Urinary bladder (tissue), 4 donors: ENCODE measurements at places on chromosomes 1 and 21. TPM values are rescaled to one million over a fixed set of nuclear protein-coding genes. Genes with fewer than 3 reads are reported as not detected.

DNA sequence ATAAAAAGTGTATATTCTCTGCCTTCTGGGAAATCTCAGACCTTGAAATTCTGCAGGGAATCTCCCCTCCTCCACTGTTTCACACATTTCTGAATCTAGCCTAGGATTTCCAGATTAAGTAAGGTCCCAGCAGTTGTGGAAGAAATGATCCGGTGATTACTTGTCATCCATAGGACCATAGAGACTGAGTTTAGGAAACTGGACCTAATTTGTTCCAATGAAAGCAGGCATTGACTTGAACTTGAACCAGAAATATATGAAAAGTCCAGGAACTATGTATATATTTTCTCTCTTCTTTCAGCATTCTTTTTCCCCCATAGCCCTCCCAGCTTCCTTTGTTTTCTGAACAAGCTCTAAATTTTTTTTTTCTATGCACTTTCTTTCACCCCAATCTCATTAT lies 149.5 kb upstream of the SPAG17 start:
- no peak for DNase-seq

DNA sequence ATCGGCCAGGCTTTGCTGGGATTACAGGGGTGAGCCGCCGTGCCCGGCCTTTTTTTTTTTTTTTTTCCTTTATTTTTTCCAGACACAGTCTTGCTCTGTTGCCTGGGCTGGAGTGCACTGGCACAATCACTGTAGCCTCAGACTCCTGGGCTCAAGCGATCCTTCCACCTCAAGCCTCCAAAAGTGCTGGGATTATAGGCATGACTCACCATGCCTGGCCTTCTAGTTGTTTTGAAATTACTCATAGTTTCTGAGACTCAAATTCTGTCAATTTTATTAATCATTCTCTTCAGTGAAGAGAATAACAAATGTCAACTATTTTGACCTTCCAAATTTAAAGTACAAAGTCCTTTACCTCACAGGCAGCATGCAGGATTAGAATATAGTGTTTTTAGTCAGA lies 374.5 kb downstream of the PLA2G4A start:
- no peak for DNase-seq

DNA sequence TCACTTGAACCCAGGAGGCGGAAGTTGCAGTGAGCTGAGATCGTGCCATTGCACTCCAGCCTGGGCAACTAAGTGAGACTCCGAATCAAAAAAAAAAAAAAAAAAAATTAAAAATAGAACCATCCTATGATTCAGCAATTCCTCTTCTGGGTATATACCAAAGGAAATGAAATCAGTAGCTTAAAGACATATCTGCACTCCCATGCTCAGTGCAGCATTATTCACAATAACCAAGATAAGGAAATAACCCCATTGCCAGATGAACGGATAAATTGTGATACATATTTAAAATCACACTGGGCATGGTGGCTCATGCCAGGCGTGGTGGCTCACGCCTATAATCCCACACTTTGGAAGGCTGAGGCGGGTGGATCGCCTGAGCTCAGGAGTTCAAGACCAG lies 23.8 kb downstream of the ALDH9A1 start:
- no peak for DNase-seq

DNA sequence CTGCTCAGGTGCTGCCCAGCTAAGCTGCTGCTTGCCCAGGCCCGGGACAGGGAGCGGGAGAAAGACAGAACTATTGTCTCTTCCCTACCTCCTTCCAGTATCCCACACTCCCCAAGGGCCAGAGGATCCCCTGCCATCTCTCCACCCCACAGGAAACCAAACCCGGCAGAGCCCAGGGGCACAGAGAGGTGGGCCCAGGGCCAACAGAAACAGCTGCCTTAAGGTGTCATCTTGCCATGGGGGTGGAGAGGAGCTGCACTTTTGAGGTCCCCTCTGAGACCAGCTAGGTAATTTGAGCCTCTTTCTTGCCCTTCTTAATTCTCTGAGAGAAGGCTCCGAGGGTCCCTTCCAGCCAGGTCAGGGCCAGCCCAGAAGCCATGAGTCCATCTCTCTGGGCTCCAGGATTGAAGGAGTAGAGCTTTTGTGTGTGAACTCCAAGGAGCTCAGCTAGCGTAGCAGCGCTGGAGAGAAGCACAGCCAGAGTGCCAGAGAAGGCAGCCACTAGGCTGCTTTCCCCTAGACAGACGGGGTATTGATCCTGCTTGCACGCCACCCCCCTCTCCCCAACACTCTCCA lies 9.7 kb upstream of the GPR61 start:
- no peak for DNase-seq

CFHR3 gene
- 0.48 TPM for total RNA-seq

DNA sequence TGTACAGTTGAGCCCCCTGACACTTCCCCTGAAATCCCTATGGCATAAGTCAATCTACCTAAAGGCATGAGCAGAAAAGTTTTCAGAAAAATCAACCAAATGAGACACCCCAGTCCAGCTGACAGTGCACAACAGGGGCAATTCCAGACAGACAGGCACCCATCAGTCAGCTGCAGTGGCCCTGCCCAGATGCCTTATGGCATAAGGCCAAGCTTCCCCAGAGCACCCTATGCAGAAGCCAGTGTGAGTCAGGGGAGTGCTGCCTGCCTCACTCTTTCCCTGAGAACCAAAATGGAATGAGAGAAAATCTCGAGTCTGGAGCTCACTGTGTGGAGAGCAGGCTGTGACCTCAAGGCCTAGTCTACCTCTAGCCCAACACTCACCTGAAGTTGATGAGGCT lies 38.1 kb downstream of the MRAP start:
- no peak for DNase-seq

- DNase-seq, result no peak
Observed at GRCh38 chr1:37310064-37310463, 164.3 kb upstream of the ZC3H12A start.

DNA sequence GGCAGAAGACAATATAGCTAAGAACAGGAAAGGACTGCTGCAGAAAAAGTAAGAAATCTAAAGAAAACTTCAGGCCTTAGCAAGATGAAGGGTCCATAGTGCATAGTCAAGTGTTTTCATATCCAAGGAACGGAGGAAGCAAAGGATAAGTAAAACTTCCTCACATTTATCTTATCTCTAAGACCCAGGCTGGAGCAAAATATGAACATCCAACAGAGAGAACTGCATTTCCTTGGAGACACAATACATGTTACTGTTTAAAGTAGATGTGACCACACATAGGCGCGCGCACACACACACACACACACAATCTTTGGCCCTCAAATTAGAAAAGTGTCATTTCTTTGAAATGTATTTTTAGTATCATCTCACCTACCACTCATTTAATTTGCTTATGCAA lies 66.7 kb downstream of the TTLL7 start:
- no peak for DNase-seq
